ENCODE measurements at places on chromosomes 13 and 19.
A peak's percentile ranks its signal among the peaks of the same experiment; 100 is the strongest.

DNA sequence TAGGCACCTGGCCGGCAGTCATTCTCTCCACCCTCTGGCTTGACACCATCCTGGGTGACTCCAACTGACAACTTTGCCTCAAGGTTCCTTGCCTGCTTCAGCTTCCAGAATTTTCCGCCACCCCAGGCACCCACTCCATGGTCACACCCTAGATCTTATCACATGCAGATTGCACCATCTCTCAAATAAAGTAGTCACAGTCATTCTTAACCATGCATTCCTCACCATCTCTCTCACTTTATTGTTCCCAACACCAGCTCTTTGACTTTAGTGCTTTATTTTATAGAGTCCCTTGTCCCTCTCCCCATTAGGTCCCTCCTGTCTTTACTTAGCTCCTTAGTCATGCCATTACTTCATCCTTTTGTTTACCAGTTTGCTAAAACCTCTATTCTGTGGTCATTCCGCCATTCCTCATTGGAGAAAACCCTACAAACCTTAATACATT, 351.7 kb downstream of the SPRY2 start:
- DNase-seq: no peak

DNA sequence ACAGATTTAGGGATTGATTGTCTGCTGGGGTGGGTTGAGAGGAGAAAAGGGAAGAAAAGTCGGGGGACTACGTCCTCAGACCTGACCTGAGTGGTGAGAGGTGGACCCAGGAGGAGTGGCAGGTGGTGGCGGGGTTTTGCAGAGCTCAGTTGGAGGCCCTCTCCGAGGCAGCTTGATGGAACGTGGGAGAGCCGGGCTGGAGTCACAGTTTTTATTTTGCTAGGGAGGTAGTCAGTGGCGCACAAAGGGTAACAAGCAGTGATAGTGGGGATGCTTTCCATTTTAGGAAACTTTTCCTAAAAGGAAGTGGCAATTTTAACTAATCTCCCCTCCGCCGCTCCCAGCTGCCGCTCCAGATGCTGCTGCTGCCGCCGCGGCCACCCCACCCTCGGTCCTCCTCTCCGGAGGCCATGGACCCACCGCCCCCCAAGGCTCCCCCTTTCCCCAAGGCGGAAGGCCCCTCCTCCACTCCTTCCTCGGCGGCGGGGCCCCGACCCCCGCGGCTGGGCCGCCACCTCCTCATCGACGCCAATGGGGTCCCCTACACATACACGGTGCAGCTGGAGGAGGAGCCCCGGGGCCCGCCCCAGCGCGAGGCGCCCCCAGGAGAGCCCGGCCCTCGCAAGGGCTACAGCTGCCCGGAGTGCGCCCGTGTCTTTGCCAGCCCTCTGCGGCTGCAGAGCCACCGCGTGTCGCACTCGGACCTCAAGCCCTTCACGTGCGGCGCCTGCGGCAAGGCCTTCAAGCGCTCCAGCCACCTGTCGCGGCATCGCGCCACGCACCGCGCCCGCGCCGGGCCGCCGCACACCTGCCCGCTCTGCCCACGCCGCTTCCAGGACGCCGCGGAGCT, 1.1 kb upstream of the ZNF581 start:
- no peak for DNase-seq

GRCh38 chr19:14381689-14382474, 638 bp downstream of the ADGRE5 start:
- no peak for DNase-seq

GRCh38 chr19:16247353-16248182, 49.9 kb downstream of the AP1M1 start:
- peak; percentile 80 for DNase-seq

DNA sequence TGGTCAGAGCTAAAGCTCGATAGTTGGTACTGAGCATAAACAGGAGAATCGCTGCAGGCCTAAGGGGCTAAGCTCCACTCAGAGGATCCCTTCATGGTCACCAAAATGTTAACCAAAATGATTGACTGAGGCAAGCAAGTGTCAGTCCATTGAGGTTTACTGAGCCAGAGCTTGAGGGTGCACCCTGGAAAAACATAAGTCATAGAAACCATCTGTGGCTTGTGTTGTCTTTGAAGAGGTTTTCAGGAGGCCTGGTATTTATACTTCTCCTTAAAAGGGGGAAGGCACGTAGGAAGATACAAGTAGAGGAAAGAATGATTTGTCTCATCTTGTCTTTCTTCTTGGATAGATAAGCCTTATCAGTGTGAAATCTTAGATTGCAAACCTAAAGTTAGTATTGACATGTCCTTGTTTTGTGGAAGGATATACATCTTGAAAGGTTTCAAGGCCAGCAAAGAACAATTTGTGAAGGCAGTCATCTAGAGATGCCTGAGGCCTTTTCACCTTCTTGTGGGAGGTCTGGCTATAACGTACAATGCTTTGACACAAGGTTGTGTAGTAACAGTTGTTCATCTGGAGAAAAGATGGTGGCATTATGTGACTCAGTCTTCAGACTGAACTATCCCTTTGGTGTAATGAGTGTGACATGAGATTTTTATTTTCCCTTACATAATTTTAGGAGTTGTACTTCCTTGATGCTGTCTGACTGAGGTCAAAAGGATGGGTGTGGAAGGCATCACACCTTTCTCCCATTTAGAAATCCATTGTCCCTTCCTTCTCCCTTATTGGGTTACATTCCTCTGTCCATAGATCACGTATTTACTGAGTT, 14.7 kb upstream of the CEACAM6 start:
- no peak for DNase-seq

- no peak for DNase-seq
Observed at GRCh38 chr13:27425918-27426630, 1.7 kb downstream of the GTF3A start.

DNA sequence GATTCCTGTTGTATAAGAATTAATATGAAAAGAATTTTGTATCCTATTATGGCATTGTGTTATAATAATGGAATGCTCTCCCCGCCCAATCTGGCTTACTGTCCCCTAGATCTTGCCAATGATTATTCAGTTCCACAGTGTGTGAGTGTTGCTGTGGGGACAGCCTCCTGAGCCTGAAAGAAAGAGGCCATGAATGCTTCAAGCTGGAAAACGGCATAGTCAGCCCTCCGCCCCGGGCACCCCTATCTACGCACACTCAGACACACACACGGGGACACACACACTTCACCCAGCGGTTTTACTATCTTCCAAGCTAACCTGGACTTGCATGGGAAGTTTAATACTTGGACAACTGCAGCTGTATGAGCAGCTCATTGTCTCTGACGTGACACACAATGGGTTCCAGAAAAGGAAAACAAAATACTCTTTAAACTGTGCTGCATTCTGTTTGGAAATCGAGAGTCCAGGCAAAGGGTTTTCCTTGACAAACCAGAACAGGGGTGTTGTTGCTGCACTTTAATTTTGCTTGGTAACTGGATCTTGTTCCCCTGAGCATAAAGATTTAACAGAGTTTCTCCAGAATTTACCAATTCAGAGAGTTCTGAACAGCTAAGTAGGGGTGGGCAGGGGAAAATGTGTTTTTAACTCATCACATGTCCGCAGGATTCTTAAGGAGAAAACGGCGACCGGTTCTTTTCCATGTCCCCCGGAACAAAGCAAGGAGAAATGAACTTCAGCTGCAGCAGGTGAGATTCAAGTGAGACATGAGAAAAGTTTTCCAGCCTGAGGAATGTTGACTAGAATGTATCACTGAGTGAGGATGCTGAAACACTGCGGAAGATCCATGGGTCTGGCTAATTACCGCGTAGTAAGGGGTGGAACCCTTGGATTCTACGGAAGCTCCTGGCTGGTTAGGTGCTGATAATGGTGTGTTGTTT, 472.9 kb downstream of the FOXO1 start:
- DNase-seq: no peak

GRCh38 chr13:60000081-60000480, 163.6 kb downstream of the DIAPH3 start:
- DNase-seq: no peak

DNA sequence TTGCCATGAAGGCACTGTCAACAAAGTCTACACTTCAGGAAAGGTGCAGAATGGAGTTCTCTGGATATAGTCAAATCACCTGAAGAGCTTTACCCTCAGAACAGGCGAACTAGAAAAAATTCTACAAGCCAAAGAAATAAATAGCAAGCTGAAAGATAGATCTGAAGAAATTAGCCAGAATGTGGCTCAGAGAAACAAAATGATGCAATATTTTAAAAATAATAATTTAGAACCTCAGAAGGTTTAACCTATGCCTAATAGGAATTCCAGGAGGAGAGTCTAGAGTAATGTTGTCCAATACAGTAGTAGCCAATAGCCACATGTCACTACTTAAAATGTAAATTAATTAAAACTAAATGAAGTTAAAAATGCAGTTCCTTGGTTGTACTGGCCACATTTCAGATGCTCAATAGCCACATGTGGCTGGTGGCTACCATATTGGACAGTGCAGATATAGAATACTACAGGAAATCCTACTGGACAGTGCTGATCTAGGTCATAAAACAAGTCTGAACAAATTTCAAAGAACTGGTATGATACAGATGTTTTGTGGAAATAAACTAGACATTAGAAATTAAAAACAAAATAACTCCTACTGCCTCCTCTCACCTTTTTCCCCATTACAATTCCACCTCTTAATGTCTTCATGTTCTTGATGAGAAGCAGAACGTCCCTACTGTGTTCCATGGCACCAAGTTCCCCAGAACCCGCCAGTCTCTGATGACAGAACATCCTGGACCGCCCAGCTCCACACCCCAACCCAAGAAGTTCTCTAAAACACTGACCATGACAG, 679 bp upstream of the CDADC1 start:
- no peak for DNase-seq

DNA sequence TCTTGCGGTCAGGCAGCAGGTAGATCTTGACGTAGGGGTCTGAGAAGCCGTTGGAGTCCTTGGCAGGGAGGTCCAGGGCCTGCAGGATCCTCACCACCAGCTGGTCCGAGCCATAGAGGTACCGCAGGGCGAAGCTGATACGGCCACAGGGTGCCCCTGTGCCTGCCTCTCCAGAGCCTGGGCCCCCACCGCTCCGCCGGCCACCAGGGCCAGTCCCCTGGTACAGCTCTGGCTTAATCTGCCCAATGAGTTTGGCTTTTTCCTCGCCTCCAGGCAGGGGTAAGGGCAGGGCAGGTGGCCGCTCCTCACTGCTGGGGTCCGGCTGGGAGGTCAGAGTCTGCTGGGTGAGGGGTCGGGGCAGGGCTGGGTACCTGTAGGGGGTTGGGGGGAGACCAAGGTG, 9.9 kb downstream of the SYT3 start:
- DNase-seq: no peak

GRCh38 chr13:113179374-113180230, 21.2 kb downstream of the PROZ start:
- no peak for DNase-seq

DNA sequence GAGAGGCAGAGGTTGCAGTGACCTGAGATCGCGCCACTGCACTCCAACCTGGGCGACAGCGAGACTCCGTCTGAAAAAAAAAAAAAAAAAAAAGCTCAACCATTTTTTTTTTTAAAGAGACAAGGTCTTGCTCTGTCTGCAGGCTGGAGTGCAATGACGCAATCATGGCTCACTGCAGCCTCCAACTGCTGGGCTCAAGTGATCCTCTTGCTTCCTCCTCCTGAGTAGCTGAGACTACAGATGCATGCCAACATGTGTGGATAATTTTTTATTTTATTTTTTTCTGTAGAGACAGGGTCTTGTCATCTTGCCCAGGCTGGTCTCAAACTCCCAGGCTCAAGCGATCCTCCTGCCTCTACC, 10.3 kb downstream of the EHD2 start:
- DNase-seq: no peak

- peak; percentile 82 for DNase-seq
Observed at GRCh38 chr13:72221276-72221962, 354.4 kb upstream of the DACH1 start.

DNA sequence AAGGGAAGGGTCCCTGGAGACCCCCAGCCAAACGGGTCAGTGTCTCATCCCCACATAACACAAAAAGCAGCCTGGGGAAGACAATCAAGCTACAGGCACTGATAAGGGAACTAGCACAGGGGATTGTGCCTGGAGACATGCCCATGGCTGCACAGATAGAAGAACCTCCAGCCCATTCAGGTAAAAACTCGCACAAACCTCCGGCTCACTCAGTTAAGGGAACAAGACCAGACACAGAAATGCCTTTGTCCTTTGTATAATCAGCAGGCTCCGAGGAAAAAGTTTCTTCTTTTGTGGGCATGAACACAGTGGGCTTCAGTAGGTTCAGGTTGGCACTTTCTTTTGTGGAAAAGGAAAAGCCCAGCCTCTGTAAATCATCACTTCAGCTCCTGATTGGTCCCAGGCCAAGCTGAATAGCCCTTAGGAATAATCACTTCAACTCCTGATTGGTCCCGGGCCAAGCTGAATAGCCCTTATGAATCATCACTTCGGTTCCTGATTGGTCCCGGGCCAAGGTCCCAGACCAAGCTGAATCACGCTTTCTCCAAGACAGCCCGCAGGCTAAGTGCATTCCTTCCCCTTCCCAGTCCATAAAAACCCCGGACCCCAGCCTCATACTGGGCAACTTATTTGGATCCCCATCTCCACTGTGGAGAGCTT, 5.0 kb upstream of the ZNF230 start:
- DNase-seq: no peak

- peak; percentile 70 for DNase-seq
Observed at GRCh38 chr13:25037057-25037813, 58.7 kb upstream of the PABPC3 start.

GRCh38 chr13:50387051-50387581, 371.9 kb downstream of the KCNRG start:
- DNase-seq: no peak

- no peak for DNase-seq
Observed at GRCh38 chr13:93080587-93080986, 146.0 kb upstream of the GPC6 start.

- DNase-seq: no peak
Observed at GRCh38 chr19:10811391-10812111, 24.5 kb downstream of the TMED1 start.

- no peak for DNase-seq
Observed at GRCh38 chr13:45325806-45326205, 15.2 kb downstream of the TPT1 start.

DNA sequence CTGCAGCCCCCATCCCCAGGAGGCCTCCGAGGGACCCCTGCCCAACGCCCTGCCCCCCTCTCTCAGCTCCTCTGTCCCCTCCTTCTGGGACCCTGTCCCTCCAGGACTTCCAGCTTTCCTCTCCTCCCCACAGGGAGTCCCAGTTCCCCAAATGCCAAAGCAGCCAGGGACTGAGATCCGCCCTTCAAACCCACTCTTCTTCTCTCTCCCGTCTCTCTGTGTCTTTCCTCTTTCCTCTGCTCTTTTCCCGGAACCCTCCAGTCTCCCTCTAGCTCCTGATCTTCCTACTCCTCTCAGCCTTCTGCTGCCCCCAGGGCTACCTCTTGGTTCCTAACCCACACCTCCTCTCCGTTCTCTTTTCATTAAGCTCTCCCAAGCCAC, 377 bp downstream of the CA11 start:
- no peak for DNase-seq

- DNase-seq: no peak
Observed at GRCh38 chr13:75910591-75910990, 274.5 kb downstream of the LMO7 start.

- no peak for DNase-seq
Observed at GRCh38 chr13:40316301-40316700, 350.1 kb downstream of the FOXO1 start.

GRCh38 chr19:33242911-33243310, 17.3 kb upstream of the SLC7A10 start:
- DNase-seq: no peak

GRCh38 chr19:30106417-30107095, 164.5 kb downstream of the URI1 start:
- no peak for DNase-seq

All from iPS DF 6.9 (cell line).